HS-5 (cell line): ENCODE measurements at places on chromosomes 7 and 10.

GRCh38 chr7:137245890-137246289 lies 97.6 kb downstream of the PTN start:
- DNase-seq, result no peak

DNA sequence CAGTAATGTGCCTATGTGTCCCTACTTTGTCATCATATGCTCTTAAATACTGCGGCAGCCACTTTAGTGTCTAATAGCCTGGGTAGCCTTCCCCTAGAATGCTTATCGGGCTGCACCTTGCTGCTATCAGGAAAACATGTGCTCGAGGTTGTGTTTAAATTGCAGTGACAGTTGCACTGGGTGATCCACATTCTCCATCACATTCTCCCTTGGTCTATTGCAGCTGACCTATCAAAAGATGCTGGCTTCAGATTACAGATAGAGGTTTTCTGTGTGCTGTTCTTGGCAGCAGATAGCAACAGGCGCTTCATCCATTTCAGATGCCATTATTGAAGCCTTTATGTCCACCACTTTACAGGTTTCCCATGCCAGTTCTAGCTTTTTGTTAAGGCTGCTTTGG lies 130.1 kb upstream of the MDFIC start:
- DNase-seq, result no peak

GRCh38 chr7:152621426-152621825 lies 54.5 kb downstream of the XRCC2 start:
- no peak for DNase-seq

GRCh38 chr7:105261689-105262088 lies 127.0 kb downstream of the SRPK2 start:
- DNase-seq, result no peak

- no peak for DNase-seq
Measured at GRCh38 chr10:78663721-78664120, 405.0 kb upstream of the ZMIZ1 start.

DNA sequence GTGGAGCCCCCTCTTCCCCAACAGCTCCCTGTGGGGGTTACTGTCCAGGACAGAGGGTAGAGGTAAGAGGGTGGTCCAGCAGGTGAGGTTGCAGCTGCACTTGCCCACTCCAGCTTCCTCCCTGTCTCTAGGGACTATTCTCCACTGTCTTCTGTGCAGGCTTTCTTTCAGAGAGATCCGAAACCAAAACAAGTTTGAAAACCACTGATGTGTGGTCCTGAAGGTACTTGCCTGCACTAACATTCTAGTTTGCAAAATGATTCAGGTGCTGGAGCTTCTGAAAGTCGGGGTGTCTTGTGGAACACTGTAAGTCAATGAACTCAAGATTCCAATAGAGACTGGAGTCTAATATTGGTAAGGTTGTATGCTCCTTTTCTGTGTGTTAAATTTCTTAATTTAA lies 63.1 kb downstream of the BLNK start:
- no peak for DNase-seq

DNA sequence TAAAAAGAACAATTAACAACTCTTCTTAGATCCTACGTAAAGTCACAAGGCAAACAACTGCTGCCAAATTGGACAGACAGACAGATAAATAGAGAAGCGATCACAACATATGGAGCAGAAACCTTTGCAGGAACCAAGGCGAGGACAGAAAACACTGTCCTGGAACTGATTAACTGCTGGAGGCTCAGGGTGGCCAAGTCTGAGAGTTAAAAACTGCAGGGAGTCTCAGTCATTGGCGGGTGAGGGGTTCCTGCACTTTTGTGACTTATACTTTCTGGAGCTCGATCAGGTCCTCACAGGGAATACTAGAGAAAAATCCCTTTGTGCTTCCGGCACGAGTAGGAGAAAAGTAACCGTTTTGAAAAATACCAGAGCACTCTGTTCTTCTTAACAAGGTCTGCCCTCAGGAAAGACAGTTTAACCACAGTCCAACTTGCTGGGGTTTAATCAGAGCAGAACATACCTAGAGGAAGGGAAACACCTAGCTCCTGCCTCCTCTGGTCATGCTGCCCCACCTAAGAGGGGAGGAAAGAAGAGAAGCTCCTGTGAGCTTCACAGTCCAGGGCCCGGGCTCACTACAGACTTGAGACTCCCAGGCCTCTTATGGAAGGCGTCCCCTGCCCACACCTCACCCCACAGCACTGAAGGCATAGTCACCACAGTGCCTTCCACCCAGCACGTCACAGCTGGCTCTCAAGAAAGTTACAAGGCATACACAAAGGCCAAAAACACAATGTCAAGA lies 74.9 kb downstream of the LARP4B start:
- no peak for DNase-seq

- no peak for DNase-seq
Measured at GRCh38 chr7:24797270-24797669, 40.0 kb upstream of the GSDME start.

DNA sequence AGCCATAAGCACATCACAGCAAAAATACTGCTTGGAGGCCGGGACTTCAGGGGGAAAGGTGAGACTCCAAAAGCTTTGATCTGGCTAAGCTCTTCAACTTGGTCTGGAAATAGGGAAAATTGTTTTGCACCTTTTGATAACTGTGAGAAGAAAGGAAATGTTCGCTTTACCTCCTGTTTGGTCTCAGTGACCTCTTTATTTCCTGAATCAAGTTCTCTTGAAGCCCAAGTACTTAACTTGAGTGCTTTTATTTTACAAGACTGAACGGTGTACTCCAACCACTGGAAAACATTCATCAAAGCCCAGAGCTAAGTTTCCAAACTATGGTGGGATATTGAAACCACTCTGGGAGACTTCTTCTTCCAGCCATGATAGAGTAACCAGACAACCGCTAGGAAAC lies 5.3 kb downstream of the C10orf90 start:
- DNase-seq, result no peak

- DNase-seq, result no peak
Measured at GRCh38 chr10:11437391-11438142, 173.9 kb downstream of the USP6NL start.

DNA sequence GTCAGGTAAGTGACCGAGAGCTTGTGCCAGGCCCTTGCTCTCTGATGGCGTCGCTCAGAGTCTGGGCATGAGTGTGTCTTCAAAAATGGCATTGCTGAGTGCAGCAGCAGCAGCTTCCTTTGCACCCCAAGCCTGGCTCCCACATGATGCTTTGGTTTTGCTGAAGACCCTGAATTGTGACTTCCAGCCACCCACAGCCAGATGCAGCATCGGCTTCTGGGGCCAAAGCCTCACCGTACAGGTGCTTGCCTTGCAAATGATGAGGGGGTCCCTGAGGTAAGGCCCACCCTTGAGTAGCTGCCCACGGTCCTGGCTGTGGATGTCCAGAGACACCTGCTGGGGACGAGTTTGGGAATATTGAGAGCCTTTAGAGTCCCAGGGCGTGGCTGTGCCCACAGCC lies 57.9 kb downstream of the JAKMIP3 start:
- DNase-seq, result no peak

GRCh38 chr7:149334219-149334618 lies 72.2 kb downstream of the ZNF783 start:
- DNase-seq, result no peak

DNA sequence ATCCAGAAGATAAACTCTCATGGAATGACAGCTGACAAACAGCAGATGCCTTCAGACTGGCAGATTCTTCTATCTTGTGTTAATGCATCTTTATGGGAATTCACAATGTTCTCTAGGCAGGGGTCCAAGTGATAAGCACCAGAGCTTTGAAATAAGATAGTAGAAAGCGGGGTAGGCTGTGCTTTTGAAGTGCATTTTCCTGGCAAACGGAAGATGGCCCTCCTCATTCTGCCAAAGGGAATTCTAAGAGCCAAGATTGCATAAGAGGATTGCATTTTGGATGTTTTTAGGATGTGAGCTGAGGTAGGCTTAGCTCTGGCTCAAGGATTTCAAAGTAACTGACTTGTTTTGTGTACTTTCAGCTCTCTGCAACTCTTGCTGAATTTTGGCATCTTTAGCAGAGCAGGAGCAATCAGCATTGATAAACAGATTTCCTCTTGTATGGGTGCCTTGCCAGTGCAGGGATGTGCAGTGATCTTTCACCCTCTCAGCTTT lies 298.5 kb upstream of the KLF6 start:
- no peak for DNase-seq

- no peak for DNase-seq
Measured at GRCh38 chr10:118106426-118106825, 59.7 kb upstream of the RAB11FIP2 start.

GRCh38 chr7:151671514-151671913 lies 151.8 kb upstream of the RHEB start:
- no peak for DNase-seq

DNA sequence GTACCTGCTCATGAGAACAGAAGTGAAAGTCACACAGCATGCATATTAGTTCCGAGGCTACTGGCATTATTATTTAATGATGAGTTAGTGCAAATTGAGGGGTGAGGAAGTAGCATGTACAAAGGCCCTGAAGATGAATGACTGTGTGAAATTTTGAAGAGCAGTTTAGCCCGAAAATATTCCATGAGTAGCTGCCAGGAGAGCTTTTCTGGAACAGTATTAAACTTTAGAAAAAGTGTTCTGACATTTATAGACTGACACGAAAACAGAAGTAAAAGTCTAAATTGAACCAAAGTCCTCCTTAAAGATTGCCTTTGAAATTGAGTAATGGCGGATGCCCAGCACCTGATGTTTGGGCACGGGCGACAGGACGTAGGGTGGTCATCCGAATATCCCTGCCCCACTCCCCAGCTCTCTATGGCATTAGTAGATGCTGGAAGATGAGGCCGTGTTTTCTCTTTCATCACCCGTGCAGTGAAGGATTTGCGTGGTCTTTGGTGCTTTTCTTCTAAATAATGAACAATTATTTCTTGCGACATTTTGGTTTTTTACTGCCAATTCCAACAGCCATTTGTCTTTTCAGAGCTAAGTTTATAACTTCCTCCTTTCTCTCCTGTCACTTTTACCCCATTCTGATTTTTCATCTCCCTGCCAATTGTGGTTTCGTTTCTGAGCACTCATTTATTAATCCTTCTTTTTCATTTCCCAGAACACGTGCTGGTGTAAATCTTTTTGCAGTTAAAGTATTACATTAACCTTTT lies 192.6 kb downstream of the MGMT start:
- no peak for DNase-seq
